ENCODE measurements at places on chromosomes 1 and 21.

- DNase-seq: peak; percentile 60
Observed at GRCh38 chr1:232319072-232319471, 310.9 kb downstream of the SIPA1L2 start.

GRCh38 chr1:197304638-197305200, 36.7 kb downstream of the CRB1 start:
- no peak for DNase-seq

DNA sequence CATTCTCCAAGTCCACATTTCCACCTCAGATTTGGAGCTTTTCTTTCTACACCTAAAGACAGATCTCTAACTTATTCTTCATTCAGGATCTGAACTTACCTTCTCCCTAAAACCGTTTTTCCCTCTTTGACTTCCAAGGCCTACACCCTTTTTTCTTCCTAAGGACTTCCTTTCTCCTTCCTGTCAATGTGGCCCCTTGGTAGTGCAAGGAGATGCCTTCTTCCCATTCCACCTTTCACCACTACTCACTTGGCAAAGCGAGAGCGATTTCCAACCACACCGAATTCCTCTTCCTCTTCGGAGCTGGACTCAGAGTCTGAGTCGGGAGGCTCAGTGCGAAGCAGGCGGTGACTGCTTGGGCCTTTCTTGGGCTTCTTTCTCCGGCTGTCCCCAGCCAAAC, 1.3 kb downstream of the EFCAB14 start:
- DNase-seq: no peak

DNA sequence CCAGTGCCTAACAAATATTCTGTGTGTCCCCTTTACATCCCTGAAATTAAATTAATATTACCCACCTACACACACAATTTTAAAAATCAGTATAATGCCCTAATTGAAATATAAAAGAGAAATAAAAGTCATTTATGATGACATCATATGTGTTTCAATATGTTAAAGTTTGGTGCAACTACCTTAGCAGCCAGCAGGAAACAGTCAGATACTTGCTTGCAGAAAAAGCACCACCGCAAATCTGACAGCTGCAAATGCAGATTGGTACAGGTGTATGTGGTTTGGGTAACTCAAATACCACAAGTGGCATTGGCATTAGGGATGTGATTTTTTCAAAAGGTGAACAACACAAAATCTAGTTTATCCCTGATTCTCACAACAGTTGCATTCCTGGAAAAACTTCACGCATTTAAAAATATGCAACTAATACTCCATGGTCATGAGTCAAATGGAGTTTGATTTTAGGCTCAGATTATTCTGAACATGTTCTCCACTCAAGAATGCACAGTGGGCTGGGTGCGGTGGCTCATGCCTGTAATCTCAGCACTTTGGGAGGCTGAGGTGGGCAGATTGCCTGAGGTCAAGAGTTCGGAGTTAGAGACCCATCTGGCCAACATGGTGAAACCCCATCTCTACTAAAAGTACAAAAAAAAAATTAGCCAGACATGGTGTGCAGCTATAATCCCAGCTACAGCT, 106.3 kb downstream of the EDEM3 start:
- DNase-seq: no peak

GRCh38 chr1:119116725-119117124, 23.7 kb downstream of the WARS2 start:
- DNase-seq: no peak

Data from SK-N-SH (cell line).